ENCODE measurements at places on chromosomes 1 and 21.

DNA sequence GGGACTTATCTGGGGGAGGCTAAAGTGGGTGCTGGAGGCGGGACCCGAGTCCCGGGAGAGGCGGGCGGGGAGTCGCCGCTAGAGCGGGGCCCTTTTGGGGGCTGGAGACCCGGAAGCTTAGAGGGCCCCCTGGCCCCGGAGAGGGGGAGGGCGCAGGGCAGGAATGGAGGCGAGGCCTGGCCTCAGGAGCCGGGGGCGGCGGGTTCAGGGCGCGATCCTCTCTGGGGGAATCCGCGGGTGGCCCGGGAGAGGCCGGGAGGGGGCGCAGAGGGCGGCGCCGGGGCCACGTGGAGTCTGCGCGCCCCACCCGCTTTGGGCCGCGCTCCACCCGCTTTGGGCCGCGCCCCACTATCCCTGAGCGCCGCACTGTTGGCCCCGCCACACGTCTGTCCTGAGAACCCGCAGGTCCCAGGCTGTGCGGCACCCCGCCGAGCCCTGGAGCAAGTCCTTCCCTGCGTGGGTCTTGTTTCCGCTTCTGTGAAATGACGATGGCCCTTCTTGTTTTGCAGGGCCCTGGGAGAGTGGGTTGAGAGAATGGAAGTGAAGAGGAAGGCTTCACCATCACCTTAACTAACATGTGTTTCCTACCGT, 84.4 kb downstream of the NKAIN1 start:
- peak; percentile 84 for DNase-seq

DNA sequence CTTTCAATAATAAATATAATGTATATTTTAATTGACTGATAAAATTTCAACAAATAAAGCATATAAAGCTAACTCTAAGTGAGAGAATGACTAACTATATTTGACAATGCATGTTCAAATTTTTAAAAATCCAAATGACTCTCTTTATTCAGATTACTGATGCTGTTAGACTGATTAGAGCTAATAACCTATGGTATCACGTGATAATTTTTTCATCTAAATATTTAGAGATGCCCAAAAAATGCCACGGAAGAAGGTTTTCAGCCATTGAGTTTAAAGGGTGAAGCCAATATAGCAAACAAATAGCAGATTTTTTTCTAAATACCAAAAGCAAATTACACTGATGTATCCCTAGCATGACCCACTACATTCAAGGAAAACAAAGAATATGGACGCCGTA, 61.1 kb upstream of the OR10J4 start:
- no peak for DNase-seq

- no peak for DNase-seq
Measured at GRCh38 chr1:75794382-75794781, 2.3 kb upstream of the MSH4 start.

DNA sequence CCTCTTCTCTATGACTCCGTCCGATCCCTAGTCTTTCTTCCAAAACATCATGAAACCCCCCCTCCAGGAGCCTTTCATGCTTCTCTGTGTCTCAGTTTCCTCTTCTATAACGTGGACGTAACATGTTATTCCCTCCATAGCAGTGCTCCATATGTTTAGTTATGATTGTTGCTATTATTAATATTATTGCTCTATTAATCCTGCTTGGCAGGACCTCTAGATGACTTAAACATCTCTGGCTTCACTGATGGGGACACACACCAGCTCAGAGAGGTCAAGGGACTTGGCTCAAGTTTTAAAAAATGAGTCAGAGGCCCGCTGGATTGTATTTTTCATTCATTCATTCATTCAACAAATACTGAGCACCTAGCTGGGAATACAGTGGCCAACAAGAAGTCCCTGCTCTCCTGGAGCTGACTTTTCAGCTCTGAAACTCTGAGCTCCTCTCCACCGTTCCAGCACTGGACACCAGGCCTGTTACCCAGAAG, 404 bp upstream of the CPLANE2 start:
- DNase-seq: no peak

- no peak for DNase-seq
Measured at GRCh38 chr1:204424621-204425020, 13.0 kb upstream of the PPP1R15B start.

DNA sequence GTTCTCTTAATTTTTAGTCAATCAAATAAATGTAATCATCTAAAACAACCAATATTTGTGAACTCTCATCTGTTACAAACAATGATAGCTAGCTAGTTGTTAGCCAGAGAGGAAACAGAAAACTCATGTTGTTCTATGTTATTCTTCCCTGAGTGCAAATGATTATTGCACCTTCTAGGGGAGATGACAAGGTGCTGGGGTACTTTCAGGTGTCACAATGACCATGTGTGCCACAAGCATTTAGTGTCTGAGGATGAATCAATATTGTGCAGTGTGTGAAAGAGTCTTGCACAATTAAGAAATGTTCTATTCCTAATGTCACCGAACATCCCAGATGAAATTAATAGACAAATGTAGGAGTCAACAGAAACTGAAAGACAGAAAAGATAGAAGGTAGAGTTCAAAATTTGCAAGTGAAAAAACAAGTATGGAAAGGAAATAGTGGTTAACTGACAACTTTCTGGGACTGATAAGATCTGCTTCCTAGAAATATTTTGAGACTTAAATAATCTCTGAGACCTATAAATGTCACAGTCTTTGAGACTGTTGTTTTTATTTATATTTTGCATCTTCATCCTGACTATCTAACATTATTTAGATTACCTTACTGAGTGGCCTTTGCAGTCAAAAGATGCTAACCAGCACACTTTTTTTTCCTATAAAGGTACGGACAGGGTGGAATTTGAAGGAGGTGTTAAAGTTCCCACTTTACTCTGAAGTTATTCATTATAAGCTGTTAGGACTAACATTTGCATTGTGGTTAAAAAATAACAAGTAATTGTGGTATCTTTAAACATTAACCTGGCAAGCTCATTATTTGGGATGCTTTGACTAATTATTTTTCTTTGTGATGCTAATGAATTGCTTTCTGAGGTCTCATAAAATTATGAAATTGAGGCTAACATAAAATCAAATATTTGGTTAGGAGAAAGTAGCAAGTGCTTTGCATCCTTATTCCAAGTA, 21.6 kb upstream of the DPYD start:
- no peak for DNase-seq

GRCh38 chr1:228905701-228906101, 170.4 kb downstream of the RHOU start:
- no peak for DNase-seq

DNA sequence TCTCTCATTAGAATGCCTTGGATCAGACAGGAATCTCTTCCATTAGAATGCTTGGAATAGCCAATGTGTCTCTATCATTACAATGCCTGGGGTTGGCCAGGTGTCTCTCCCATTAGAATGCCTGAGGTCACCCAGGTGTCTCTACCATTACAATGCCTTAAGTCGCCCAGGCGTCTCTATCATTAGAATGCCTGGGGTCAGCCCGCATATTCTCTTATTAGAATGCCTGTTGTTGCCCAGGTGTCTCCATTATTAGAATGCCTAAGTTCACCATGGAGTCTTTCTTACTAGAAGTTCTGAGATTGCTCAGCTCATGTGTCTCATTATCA, 60.2 kb downstream of the RNF187 start:
- no peak for DNase-seq

GRCh38 chr1:25699500-25700143, 83.0 kb downstream of the MAN1C1 start:
- DNase-seq: peak; percentile 20

- no peak for DNase-seq
Measured at GRCh38 chr1:4963251-4963650, 308.8 kb downstream of the AJAP1 start.

- no peak for DNase-seq
Measured at GRCh38 chr1:233627823-233628222, 13.9 kb downstream of the KCNK1 start.

DNA sequence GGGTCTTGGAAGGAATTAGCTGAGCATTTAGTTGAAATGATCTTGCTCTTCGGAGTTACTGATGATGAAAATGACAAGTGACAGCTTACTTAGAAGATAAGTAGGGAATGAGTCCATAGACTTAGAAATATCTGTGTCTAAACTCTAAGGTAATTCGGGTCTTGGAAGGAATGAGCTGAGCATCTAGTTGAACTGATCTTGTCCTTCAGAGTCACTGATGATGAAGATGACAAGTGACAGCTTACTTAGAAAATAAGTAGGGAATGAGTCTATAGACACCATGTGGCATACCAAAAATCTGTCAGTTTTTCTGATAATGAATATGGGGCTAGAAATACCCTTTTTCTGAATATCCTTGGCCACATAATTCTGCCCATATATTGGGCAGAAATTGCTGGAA, 14.7 kb downstream of the CTTNBP2NL start:
- no peak for DNase-seq

GRCh38 chr1:17061486-17061885, 7.7 kb upstream of the SDHB start:
- peak; percentile 72 for DNase-seq

DNA sequence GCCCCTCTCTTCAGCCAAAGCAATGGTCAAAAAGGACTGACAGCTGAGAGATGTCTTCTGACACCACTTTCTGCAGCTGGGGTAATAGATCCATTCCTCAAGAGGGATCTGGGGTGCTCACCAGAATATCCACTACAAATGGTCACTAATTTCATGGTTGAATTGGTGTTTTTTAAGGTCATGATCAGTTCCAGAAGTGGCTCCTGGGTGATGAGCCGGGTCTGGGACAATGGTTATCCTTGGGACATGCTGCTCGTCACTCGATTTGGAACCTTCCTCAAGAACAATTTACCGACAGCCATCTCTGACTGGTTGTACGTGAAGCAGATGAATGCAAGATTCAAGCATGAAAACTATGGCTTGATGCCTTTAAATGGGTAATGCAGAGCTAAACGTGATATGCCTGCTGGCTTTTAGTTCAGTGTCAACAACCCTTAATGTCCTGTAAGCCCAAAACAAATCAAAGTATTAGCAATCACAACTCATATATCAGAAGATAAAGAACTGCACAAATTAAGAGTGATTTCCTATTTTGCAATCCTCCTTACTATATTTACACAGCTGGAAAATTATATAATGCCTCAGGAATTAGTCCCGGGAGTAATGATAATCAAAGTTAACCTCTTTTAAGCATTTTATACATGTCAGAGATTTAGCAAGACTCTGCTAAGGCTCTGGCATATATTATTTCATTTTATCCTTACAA, 20.1 kb downstream of the FMO3 start:
- DNase-seq: no peak

GRCh38 chr1:174258148-174258550, 98.8 kb downstream of the RABGAP1L start:
- DNase-seq: peak; percentile 8

- DNase-seq: no peak
Measured at GRCh38 chr1:121414905-121415304, 230.1 kb downstream of the SRGAP2C start.

- no peak for DNase-seq
Measured at GRCh38 chr21:32974653-32975052, 51.1 kb upstream of the OLIG2 start.

DNA sequence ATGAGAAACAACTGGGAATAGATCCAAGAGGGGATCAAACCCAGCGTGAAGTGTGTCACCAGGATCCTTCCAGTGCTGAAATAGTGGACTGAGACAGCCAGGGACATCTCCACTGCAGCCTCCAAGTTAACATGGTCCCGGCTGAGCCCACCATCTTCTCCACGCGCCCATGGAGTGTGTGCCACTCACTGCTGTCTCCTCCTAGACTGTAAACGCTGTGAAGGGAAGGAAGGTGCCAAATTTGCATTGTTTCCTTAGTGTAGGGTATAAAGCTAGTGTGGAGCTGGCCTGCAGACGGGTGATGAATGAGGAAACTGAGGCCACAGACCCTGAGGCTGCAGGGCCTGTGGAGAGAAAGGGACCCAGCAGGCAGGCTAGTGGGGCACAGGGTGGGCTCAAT, 183.6 kb downstream of the FOXD2 start:
- no peak for DNase-seq

- peak; percentile 94 for DNase-seq
Measured at GRCh38 chr1:156725683-156726280, 2.5 kb upstream of the METTL25B start.

DNA sequence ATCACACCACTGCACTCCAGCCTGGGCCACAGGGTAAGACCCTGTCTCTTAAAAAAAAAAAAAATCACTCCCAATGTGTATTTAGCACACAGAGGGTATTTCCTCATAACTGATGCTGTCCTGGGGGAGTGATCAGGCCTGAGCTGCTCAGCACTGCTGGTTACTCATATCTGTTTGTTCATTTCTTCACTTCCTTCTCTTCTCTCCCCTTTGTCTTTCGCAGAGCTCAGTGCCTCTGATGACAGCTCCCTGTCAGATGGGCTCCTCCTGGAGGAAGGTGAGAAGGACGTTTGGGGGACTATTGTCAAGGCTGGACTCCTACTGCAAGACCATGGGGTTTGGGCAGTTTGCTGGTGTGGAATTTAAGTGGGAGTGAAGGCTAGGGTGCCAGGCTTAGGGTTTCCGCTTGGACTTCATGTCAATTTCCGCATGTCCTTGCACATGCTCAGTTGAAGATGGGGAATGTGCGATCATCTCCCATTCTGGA, 13.0 kb downstream of the INAVA start:
- peak; percentile 74 for DNase-seq

- no peak for DNase-seq
Measured at GRCh38 chr1:71210718-71211117, 129.9 kb upstream of the ZRANB2 start.

DNA sequence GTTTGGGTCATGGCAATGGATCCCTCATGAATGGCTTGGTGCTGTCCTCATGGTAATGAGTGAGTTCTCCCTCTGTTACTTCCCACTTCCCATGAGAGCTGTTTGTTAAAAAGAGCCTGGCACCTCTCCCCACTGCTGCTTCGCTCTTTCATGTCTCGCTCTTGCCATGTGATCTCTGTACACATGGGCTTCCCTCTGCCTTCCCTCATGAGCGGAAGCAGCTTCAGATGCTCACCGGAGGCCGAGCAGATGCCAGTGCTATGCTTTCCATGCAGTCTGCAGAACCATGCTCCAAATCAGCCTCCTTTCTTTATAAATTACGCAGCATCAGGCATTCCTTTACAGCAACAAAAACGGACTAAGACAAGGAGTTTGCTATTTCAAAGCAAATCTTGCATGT, 14.9 kb upstream of the GNPAT start:
- DNase-seq: no peak

DNA sequence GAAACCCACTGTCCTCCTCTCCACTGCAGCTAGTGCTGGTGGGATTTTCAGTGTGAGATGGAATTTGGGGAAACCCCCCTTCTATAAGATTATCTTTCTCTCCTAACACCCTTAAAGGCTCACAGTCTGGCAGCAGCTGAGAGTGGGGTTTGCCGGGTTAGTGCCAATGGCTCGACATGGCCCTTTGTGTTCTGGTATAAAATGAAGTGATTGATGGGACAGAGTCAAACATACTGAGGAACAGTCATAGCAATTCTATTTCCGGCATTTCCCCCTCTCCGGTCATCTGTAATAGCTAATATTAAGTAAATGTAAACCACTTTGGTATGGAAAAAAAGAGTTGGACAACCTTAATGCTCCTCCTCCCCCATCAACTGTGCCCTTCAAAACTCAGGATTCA, 37.6 kb downstream of the TFF3 start:
- no peak for DNase-seq

GRCh38 chr1:60273185-60273584, 199.6 kb upstream of the C1orf87 start:
- no peak for DNase-seq
